ENCODE measurements at places on chromosomes 13 and 19.

- DNase-seq: no peak
Measured at GRCh38 chr19:18245297-18245696, 19.1 kb upstream of the PDE4C start.

- peak; percentile 82 for DNase-seq
Measured at GRCh38 chr13:43792076-43792881, 5.5 kb upstream of the ENOX1 start.

DNA sequence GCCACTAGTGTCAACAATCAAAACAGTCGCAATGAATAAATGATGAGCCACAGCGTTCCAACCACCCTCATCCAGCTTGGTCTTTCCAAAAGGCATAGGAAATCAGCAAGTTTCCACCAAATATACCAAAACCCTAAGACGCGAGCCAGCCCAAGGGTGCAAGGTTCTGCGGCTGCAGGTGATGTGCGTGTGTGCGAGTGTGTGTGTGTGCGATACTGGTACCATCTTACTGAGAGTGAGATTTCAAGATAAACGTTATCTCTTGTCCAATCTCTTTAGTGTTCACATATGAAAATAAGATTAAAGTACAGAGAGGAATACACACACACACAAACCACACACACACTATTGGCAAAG, 895 bp upstream of the TRPC4 start:
- DNase-seq: no peak

GRCh38 chr13:19759669-19760068, 23.1 kb downstream of the PSPC1 start:
- DNase-seq: no peak

DNA sequence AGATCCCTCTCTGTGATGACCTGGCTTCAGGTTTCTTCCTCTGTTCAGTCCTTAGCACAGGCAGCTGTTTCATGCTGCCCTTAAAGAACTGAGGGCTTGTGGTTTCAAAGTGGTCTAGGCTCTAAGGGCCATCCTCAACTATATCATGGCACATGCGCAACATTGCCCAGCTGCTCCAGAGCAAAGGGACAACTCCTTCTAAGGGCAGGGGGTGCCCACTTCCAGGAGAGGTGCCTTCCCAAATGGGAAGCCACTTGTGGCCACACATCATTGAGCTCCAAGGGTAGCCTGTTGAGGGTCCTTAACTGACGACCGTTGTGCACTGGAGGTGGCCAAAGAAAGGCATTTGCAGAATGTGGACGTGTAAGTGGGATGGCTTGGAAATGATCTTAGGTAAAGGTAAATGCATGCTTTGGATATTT, 7.3 kb downstream of the GPR183 start:
- DNase-seq: no peak

DNA sequence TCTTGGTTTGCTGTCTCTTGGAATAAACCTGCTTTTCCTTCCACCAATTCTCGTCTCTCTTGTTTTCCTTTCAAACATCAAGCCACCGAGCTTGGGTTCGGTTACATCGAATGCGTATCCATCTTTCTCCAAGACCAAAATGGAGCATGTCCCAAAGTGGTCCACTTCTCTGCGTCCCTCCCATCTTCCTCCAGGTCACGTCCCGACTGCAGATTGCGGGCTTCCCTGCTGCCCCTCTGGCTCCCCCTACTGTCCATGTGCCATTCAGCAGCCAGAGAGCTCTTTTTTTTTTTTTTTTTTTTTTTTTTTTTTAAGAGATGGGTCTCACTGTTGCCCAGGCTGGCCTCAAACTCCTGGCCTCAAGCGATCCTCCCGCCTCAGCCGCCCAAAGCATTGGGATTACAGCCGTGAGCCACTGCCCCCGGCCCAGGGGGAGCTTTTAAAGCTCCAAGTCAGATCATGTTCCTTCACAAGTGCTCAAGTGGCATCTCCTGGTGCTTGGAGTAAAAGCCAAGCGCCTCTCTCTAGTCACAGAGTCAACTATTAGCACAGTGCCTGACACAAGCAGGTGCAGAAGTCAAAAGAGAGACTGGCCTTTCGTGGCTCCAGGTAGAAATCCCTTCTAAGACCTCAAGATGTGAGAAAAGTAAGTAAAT, 10.0 kb downstream of the COL5A3 start:
- DNase-seq: peak; percentile 82

GRCh38 chr13:100941377-100942368, 267.1 kb upstream of the TMTC4 start:
- no peak for DNase-seq

DNA sequence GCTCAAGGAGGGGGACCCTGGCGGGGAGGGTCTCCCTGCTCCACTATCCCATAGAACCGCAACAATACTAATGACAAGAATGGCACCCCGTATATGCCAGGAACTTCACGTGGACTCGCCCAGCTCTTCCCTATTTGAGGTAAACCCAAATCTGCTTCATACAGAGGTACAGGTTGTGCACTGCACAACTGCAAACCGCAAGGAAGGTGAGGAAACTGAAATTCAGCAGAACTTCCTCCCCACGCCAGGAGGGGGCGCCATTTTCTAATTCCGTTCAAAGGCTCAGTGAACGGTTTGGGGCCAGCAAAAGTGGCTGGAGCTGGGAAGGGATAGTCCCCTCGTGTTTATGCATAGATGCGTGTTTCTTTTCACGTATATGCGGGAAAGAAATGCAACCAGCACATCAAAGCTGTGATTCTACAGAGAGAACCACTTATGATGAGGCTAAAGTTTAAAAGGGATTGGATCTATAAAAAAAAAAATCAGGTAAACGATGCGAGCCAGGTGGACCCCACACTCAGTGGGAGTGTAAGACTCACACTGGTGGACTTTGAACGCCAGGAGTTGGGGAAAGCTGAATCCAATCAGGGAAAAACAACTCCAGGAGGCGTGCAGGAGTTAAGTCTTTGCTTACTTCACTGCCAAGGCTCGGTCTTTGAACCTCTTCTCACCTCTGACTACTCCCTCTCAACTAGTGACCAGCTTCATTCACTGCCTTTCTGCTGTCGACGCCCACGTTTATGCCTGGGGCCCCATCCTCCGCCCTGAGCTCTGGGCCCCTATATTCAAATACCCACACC, 20.3 kb downstream of the C19orf81 start:
- DNase-seq: peak; percentile 18

DNA sequence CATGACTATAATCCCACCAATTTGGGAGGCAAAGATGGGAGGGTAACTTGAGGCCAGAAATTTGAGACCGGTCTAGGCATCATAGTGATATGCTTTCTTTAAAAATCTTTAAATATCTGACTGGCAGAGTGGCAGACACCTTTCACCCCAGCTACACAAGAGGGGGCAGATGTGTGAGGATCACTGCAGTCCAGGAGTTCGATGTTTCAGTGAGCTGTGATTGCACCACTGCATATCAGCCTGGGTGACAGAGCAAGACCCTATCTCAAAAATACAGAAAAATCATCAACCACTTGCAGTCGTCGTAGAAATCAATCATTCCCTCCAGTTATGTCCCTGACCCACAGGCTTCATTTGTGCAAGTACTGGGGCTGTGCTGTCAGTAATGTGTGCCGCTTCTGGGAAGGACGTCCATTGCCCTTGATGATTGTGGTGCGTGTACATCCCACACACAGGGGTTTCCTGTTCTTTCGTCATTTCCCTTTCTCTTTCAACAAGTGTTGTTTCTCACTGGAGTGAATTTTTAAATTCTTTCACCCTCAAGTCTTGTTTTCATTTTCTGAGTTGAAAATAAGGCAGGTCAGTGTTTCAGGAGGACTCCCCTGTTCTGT, 1.4 kb downstream of the LGALS14 start:
- no peak for DNase-seq

DNA sequence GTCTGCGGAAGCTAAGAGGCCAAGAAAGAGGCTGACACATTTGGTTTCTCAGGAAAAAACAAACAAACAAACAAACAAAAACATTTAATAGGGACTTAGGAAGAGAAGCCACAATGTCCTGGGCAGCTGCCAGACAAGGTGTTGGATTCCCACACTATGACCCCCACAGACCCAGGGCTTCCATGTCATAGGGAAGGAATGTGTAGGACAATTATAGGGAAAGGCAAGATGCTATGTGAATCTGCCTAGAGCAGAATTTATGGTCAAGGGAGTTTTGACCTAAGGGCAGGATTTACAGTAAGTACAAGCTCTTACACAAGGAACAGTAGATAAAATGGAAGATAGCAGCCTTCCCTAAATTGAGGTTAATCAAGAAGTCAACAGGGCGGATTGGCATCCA, 9.1 kb upstream of the CDADC1 start:
- DNase-seq: no peak

GRCh38 chr13:82467626-82468025, 1414.6 kb downstream of the SLITRK1 start:
- no peak for DNase-seq

DNA sequence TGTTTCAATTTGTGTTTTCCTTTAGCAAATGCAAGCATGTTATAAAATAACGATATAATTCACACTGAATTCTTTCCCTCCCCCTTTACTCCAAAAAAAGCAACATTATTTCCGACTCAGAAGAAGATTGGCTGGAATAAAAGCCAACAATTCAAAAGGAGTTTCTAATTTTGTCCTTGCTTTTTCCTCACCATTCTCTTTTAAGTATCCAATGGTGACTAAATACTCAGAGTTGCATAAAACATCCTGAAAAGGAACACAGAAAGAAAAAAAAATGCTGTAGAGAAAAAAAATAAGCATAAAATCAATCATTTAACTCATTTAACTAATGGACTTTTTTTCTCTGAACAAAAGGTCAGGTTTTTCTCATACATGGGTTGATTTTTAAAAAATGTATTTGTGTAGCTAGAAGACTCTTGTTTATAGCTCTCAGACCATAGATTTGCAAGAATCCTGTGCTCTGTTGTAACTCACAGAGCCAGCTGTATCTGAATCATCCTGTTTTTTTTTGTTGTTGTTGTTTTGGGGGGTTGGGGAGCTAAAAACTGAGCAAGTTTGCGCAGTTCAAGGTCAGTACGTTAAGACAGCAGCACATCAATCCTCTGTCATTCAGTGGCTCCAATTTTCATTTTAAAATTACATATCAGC, 108.1 kb downstream of the PCDH17 start:
- DNase-seq: no peak

DNA sequence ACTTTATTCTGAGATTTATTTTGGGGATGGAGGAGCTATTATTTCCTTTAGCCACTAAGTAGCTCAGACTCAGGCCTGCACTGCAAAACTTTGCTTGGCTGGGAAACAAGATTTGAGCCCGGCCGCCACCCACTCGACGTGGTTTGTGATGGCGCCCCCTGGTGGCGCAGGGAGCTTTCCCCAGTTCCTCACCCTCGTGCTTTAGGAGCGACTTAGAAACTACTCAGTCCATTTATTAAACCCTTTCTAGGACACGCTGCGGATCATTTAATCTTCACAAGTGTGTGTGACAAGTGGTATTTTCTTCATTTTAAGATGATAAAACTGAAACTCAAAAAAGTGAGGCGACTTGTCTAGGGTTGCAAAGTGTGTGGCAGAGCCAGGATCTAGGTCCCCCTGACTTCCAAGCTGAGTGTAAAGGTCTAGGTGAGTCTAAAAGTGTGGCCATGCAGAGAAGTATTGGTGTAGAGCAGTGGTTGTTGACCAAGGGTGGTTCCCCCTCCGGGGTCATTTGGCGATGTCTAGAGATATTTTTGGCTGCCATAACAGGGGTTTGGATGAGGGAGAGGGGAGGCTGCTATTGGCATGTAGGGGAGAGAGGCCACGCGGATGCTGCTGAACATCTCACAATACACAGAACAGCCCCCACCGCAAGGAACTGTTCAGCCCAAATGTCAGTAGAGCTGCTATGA, 2.2 kb downstream of the CXCL17 start:
- peak; percentile 65 for DNase-seq

DNA sequence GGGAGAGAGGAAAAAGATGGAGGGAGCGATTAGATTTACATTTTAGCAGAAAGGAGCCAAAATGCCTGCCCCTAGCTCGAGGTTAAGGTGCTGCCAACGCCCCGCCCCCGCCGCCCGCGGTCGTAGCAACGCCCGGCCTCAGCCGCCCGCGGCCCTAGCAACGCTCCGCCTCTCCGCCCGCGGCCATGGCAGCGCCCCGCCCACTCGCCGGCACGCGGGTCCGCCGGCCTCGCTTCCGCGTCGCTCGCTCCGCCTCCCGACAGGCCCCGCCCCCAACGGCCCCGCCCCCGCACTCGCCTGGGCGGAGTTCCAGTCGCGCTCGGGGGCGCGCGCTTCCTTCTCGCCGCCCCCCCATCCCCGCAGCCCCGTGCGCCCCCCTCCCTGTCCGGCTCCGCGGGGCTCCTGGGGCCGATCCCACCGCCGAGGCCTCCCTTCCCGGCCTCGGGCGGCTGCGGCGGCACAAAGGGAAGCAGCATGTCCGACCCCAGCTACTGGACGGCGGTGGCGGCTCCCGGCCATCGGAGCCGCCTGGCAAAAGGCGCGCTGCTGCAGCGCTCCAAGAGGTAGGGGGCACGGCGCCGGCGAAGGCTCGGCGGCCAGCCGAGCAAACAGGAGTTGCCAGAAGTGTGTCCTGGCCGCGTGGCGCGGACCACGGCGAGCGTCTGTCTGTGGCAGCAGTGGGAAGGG, 20.3 kb downstream of the MAST3 start:
- DNase-seq: peak; percentile 85

GRCh38 chr19:6023936-6024335, 46.0 kb upstream of the RANBP3 start:
- DNase-seq: no peak

DNA sequence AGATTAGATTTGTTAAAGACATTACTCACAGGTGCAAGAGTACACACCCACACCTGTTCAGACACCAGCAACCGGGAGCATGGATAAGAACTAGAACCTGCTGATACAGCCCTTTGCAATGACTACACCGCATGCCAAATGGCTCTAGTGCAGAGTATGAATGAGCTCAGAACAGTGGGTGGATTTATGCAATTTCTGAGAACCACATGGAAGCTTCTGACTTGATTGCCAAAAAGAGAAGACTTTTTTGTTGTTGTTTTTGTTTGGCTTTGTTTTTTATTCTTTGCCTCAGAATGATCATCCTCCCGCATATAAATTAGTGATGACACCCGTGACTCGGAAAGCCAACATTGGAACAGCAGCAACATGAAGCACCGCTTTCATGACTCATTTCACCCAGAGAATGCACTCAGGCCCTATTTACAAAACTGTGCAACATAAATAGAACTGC, 77.4 kb upstream of the LRCH1 start:
- peak; percentile 43 for DNase-seq

- DNase-seq: no peak
Measured at GRCh38 chr13:99870541-99870940, 101.0 kb downstream of the ZIC5 start.

DNA sequence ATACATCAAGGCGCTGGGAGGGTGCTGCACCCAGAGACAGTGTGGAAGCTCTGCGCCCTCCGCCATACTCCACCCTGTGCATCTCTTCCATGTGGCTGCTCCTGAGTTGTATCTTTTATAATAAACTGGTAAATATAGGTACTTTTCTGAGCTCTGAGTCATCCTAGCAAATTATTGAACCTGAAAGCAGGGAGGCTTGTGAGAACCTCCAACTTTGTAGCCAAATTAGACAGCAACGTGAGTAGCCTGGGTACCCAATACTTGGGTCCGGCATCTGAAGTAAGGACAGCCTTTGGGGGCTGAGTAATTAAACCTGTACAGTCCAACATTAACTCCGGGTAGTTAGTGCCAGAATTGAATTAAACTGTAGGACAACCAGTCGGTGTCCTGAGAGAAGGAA, 57.4 kb downstream of the RUBCNL start:
- no peak for DNase-seq
